ENCODE measurements at places on chromosomes 2 and 18. TPM values are rescaled to one million over a fixed set of nuclear protein-coding genes. Genes with fewer than 3 reads are reported as not detected.

Gene SF3B1
- total RNA-seq = 211 TPM

Gene TCF23
- not detected for total RNA-seq

Gene BCL2L11
- 1.1 TPM for total RNA-seq

Gene EHD3
- 56.6 TPM for total RNA-seq

Gene PROKR1
- total RNA-seq = not detected

Gene CIDEA
- 0.58 TPM for total RNA-seq

Gene SPDYA
- 0.58 TPM for total RNA-seq

Gene LCT
- total RNA-seq = under 0.01 TPM

Gene ACMSD
- total RNA-seq = 0.28 TPM

Gene C1D
- 33.3 TPM for total RNA-seq

Gene CREG2
- 1.1 TPM for total RNA-seq

Gene ZEB2
- 45.4 TPM for total RNA-seq

Measured in regular cardiac myocyte (primary cell).